ENCODE measurements at places on chromosomes 4 and X. TPM values are rescaled to one million over a fixed set of nuclear protein-coding genes. Genes with fewer than 3 reads are reported as not detected.

The HERC3 gene
- 15.3 TPM for total RNA-seq

The MAGED4 gene
- 45.2 TPM for total RNA-seq

The TXK gene
- total RNA-seq = not detected

The SOD3 gene
- total RNA-seq = 12.2 TPM

The ADH7 gene
- total RNA-seq = not detected

The CXorf65 gene
- total RNA-seq = not detected

The HMX1 gene
- total RNA-seq = not detected

The GNRHR gene
- not detected for total RNA-seq

The FOXP3 gene
- total RNA-seq = not detected

The DHRSX gene
- total RNA-seq = 27.6 TPM

The BBS7 gene
- total RNA-seq = 20.1 TPM

The NR3C2 gene
- 1.00 TPM for total RNA-seq
